Stimulated activated CD8-positive, alpha-beta memory T cell treated with anti-CD3 and anti-CD28 coated beads, Interleukin-7, amount 100 ng/mL, for 1 hour (primary cell): ENCODE measurements at places on chromosomes 1 and 21.
A peak's percentile ranks its signal among the peaks of the same experiment; 100 is the strongest.

DNA sequence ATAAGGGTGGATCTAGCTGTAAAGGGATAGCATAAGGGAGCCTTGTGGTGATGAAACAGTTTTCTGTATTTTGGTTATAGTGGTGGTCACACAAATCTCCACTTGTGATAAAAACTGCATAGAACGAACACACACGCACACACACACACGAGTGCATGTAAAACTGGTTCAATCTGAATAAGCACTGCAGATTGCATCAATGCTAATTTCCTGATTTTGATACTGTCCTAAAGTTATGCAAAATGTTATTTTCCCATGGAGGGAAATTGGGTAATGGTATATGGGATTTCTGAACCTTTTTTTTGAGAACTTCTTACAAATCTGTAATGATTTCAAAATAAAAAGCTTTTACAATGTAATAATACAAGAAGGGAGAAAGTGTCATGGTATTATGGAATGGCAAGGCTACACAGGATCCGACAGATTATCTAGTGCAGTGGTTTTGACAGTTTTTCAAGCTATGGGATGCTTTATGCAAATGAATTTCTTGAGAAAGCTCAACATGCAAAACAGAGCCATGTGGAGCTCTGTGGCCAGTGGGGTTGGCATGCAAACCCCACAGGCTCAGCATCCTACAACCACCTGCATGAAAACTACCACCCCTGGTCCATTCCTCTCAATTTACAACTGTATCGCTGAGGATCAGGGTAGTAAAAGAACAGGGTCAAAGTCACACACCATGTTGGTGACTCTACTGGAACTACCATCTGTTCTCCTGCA is 18.8 kb downstream of the SLC41A1 start:
- DNase-seq, result no peak

DNA sequence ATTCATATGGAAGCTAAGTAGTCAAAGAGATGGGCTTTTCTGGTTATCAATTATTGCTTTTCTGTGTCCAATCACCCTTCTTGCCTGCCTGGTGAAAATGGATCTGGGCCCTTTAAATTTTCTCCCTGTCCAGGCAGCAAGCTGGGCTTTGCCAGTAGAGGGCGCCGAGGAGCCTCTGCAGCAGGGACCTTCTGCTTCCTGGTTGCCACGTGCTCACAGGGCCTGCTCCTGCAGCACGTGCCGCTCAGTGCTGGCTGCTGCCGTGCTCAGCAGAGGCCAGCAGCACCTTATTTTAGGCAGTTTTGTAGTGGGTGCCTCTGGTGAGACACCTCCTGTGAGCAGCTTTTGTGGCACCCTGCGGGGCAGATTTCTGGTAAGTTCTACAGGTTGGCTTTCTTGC is 4.0 kb downstream of the ACTL8 start:
- no peak for DNase-seq

DNA sequence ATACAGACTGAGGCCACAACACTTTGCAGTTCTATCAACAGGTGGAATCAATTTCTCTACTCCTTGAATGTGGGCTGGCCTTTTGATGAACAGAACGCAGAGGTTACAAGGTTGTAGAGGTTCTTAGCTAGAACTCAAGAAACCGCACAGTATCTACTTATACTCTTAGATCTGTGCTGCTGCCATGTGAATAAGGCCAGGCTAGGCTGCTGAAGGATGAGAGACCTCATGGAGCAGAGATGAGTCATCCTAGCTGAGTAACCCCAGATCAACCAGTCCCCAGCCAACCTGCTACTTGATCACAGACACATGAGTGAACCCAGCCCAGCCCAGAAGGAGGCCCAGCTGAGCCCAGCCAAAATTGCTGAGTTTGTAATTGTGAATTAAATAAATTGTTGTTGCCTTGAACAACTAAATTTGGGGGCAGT is 35.3 kb upstream of the BCAR3 start:
- no peak for DNase-seq

DNA sequence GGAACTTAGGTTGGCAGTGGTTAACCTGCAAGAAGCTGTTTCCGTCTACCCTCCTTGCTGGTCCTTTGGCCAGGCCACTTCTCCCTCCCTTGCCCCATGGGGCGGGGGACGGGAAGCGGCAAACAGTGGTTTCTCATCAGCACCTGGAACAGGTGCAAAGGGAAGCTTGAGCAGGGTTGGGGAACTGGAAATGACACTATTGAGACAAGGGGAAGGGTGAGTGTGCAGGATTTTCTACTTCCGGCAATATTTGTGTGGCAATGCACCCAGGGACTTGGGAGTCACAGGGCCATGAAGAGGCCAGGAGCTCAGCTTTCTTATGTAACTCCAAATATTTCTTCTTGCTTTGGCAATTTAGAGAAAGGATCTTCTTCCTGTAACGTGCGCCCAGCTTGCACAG is 29.0 kb upstream of the SARS1 start:
- DNase-seq, result no peak

- DNase-seq, result no peak
These were observed 7.3 kb downstream of the SH3BGRL3 start for GRCh38 chr1:26287033-26287711.

DNA sequence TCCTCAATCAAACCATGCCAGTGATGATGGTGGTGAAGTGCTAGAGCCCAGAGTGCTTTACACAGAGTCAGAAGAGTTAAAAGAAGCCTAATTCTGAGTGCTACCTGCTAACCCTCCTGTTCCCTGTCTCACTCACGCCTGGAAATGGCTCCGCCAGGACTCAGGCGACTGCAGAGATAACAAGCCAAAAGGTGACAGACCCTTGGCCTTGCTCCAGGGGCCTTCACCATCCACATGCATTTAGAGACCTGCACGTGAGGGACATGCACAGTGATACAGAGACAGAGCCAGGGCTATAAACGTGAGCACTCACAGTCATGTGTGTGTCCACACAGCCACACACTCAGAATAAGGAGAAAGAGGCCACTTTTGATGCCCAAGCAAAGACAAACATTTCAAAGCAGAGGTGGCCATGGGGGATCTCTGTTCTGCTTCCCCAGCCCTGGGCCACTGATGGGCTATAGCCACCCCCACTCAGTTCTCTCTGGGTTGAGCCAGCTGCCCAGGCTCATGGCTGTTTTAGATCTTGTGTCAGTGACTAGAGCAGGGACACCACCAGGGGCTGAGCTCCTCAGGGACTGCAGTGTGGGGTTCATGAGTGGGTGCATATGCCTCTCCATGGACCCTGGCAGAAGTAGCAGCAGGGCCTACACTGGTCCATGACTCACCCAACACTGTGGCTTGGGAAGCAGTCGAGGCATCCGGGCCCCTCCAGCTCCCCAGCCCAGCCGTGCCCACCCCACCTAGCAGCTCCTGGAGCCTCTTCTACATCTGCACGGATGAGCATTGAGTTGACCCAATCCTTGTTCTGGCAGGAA is 117.2 kb downstream of the EPHB2 start:
- no peak for DNase-seq

DNA sequence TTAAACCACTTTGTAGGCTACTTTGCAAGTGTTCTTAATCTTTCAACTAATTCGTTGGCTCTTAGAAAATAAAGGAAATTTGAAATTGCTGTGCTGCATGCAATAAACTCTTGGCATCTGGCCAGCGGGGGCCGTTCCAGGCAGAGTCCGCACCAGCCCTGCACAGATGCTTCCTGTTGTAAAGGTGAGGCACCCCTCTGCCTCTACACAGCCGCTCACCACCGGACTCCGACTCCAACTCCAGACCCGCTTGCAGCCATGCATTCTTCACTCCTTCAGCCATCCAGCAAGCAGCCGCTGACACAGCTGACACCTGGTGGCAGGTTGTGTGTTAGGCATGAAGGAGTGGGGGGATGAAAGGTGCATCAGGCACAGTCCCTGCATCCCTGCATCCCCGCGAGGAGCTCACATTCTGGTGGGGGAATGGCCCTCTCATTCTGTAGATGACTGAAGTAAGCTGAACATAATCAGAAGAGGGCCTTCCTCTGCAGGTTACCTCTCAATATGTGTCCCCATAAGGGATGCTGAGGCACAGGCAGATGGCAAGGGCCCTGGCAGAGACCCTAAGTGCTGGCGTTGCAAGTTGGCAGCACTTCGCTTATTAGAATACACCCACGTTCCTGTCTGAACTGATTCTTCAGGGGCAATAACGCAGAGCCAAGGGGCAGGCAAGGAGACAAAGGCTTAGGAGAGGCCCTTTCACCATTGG is 56.8 kb downstream of the GLIS1 start:
- peak; percentile 13 for DNase-seq

DNA sequence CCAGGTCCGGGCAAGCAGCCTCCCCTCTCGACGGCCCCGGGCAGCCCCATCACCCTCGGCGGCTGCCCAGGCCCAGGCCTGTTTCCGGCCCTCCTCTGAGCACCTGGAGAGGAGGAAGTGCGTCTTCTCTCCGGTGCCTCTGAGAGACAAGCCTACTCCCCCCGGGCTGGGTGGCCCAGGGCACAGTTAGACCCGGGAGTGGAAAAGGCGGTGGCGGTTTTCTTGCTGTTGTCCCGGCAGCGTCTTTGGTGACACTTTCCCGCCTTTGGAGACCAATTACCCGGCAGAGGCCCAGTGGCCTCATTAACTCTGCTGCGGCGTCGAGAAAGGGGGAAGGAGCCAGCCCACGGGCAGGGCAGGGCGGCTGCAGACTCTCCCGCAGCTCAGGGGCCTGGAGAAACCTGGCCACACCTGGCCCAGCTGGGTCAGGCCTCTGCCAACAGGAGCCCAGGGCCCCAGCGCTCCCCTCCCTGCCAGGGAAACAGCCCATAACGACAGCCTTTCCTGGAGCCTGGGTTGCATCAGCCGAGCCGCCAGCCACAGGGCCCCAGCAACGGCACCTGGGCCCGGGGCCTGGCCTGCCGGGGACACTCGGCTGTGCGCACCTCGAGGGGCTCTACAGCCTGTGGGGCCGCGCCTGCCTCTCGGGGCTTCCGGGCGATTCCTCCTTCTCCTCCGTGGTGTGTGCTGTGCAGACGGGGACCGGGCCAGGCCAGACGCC is 28.4 kb upstream of the C1orf159 start:
- DNase-seq, result no peak

DNA sequence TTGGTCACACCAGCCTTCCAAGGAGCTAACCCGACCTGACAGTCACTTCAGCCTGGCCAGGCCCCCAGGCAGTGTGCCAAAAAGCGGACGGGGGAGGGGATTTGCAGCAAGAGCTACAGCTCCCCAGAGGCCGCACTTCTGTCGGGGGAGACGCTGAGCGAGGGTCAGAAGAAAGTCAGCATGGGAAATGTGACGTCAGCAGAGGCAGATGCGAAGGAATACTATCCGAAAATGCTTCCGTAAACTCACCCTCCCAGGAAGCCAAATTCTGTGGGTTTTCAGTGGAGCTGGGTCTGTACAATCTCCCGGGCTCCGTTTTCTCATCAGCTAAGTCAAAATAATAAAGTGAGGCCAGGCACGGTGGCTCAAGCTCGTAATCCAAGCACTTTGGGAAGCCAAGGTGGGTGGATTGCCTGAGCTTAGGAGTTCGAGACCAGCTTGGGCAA is 28.5 kb upstream of the ECE1 start:
- DNase-seq, result no peak

DNA sequence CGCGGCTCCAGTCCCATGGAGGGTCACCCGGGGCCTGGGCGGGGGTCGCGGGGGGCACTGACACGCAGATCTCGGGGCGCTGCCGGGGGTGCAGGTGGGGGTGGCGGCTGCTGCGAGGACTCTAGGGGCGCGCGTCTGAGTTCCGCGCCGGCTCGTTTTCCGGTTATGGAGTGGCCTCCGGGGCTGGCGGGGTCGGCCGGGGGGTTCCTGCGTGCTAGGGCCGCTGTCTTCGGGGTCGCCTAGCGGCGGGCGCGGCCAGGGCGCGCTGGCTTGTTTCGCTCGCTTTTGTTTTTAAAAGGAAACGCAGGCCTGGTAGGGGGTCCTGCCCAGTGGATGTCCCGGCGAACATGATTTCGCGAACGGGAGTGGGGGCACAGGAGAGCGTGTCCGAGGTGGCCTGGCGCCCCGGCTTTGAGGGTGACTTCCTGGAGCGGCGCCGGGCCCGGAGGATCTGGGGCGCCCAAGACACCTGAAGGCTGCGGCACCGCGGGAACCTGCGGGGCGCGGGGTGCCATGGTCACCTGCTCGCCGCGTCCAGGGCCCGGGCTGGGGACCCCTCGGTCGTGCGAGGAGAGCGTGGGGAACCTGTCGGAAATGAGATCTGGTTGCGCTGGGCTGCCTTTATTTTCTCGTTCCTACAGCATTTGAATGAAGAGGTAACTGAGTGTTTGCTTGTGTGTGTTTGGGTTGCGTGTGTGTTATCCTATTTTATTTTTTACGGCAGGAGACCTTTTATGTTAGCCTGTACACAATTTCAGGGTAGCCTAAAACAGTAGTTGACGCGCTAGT is 618 bp downstream of the ETS2 start:
- no peak for DNase-seq

GRCh38 chr1:185445594-185445993 is 128.6 kb upstream of the IVNS1ABP start:
- no peak for DNase-seq
